ENCODE measurements at places on chromosomes 12 and 14.

DNA sequence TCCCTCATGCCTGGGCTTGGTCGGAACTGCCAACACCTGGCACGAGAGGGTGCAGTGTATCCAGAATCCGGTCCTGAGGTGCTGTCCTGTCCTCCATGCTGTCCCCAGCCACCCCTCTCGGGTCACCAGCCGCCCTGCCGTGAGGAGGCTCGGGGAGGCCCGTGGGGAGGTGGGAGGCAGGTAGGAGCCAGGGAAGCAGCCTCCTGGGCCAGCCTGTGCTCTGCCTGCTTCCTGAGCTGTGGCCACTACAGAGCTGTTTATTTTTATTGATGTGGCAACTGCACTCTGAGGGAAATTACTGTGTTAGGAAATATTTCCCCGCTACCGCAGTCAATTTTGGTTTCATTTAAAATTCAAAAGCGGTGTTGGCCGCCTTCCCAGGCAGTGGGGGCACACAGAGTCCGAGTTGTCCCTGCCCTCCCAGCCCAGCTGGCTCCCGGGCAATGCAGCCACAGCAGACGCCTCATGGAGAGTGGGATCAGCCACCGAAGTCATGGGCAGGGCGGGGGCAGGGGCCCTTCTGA is 18.3 kb downstream of the NOC4L start:
- no peak for DNase-seq

DNA sequence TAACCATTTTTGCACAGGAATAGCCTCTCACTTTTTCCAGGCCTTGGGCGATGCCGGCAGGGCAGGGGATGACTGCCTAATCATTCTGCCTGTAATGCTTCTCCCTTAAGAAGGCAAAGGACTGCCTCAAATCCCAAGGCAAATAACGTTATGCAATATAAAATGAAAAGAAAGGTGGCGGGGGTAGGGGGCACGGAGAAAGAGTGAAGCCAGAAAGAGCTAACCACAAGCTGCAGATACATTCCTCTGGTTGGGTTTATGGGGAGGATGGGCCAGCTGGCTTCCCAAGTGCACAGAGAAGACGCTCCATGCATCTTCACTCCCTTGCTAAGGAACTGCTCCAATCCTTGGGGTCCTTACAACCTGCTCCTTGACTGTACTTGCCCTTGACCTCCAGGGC is 229.5 kb downstream of the FOXN3 start:
- DNase-seq, result no peak

GRCh38 chr12:19886639-19887064 is 447.4 kb downstream of the AEBP2 start:
- DNase-seq, result no peak

GRCh38 chr12:15212930-15213329 is 8.3 kb downstream of the RERG start:
- no peak for DNase-seq

GRCh38 chr14:38578278-38578681 is 322.4 kb upstream of the CLEC14A start:
- DNase-seq, result no peak

DNA sequence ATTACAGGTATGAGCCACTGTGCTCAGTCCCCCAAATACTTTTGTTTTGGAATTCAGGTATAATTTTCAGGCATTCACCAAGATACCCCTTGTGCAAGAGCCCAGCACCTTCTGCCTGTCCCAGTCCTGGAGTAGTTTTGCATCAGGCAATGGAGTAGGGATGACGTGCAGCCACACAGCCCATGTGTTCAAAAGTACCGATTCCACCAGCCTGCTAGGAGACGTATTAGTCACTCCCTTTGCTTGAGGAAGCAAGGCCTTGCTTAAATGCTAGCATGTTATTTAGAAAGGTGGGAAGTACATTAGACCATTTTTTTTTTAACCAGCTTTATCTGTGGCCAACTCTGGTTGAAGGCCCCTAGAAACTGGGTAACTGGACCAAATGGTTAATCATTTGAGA is 15.0 kb upstream of the GALNT16 start:
- no peak for DNase-seq

DNA sequence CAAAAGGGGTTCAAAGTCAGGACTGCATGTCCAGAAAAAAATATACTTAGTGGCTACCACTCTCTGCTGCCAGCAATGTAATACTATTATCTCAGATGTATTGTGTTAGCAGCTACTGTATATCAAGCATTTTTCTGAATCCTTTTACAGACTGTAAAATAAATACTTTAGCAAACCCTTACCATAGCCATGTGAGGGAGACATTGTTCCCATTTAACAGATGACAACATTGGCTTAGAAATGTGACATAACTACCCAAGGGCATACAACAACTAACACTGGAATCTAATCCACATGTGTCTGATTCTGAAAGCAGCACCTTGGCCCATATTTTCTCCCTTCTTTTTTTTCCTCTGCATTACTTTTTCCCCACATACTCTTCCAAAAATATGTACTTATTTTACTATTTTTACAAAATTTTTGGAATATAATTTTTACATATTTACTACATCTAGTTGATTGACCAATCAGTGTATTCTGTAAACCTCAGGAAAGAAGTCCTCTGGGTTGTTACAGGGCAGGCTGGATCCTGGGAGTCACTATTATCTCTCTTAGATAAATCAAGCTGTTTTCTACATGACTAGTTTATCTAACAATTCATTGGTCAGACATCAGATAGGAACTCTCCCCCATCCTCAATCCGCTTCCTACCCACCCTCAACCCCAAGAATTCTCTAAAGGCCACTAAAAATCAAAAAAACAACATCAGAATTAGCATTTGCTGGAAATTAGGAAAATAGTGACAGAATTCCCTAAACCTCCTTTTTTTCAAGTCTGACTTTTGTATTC is 154.1 kb downstream of the BTG1 start:
- no peak for DNase-seq

DNA sequence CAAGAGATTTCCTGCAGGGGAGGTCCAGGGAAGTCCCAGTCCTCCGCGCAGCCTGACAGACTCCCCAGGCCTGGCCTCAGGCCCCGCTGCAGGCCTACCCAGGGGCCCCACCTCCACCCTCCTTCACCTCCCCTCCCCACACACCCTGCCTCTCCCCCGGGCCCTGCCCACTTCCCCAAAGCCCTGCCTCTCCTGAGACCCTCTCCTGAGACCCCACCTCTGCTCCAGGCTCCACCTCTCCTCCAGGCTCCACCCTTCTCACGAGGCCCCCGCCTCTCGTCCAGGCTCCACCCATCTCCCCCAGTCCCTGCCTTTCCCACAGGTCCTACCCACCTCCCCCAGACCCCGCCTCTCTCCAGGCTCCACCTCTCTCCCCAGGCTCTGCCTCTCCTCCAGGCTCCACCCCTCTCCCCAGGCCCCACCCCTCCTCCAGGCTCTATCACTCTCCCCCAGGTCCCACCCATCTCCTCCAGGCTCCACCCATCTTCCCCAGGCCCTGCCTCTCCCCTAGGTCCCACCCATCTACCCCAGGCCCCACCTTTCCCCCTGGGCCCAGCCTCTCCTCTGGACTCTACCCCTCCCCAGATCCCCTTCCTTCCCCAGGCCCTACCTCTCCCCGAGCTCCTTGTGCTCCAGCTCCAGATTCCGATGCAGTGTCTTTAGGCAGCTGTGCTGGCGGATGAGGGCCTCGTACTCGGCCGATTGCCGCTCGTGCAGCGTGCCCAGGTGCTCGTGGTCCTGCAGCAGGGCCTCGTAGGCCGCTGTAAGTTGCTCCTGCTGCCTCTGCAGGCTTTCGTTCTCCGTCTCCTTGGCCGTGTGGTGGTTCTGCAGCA is 58.8 kb upstream of the GPR68 start:
- DNase-seq, result peak; percentile 89

GRCh38 chr14:95784137-95784536 is 70.2 kb upstream of the TCL1A start:
- DNase-seq, result no peak

DNA sequence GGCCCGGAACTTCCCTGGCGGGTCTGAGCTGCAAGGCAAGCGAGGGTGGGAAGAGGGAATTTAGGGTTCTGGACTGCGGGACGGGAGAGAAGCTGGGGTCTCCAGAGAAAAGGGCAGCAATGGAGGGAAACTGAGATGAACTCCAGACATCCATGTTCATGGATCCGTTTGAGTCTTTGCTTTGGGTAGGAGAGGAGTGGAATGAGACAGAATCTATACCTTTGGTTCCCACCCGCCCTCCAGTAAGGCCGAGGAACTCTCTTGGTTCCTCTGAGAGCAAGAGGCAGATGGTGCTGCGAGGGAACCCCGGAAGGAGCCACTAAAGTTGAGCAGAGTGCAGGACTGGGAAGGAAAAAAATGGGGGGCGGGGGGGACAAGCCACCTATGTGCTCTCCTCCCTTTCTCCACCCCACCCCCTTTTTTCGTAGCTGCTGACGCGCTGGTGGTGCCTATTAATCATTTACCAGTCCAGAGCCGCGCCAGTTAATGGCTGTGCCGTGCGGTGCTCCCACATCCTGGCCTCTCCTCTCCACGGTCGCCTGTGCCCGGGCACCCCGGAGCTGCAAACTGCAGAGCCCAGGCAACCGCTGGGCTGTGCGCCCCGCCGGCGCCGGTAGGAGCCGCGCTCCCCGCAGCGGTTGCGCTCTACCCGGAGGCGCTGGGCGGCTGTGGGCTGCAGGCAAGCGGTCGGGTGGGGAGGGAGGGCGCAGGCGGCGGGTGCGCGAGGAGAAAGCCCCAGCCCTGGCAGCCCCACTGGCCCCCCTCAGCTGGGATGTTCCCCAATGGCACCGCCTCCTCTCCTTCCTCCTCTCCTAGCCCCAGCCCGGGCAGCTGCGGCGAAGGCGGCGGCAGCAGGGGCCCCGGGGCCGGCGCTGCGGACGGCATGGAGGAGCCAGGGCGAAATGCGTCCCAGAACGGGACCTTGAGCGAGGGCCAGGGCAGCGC is 1.2 kb downstream of the SSTR1 start:
- DNase-seq, result no peak

DNA sequence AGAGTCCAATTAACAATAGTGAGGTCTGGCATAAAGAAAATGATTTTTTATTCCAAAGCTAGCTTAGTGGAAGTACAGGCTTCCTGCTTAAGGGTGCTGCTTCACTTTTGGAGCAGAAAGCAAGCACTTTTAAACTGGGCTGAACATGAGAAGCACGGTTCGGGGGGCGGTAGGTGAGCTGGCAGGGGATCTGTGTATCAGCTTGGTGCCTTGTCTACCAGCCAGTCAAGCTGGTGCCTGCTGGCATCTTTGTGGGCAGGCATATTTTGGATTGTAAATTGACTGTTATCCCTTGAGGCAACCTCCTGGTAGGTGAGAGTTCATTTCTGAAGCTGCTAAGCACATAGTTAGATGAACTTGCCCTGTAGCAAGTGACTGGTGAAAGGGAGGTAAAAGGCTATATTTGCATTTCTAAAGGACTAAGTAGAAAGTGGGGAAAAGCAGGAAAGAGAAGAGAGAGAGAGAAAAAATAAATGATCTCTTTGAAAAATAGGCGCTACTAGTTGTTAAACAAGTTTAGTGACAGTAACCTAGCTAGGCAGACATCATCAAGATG is 121.1 kb upstream of the SYT10 start:
- no peak for DNase-seq

DNA sequence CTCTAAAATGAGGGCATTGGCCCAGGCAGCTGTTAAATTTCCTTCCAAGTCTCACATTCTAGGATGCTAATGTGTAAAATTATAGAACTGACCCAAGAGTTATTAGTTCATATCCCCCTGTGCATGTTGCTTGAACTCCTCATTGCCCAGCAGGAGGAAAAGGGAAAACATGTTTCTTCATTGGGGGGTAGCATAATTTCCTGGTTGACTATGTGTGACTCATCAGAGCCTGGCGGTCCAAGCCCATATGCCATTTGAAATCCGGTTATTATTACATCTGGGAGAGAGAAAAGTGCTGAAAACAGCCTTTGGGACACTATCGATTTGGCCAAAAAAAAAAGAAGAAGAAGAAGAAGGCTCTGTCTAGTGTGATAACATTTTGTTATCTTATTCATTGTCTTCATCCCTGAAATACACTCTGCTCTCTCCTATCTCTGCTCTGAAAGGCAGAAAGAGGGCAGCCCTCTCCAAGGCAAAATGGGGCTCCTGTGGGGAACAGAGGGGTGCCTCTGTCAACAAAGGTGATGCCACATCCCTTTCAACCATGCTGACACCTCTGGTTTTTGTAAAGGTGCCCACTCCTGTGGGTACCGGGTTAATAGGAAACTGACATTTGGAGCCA is 114.2 kb downstream of the DAD1 start:
- DNase-seq, result no peak

GRCh38 chr14:97578982-97579548 is 781.9 kb downstream of the VRK1 start:
- DNase-seq, result no peak

GRCh38 chr12:98503592-98504367 is 11.6 kb upstream of the TMPO start:
- peak; percentile 61 for DNase-seq

DNA sequence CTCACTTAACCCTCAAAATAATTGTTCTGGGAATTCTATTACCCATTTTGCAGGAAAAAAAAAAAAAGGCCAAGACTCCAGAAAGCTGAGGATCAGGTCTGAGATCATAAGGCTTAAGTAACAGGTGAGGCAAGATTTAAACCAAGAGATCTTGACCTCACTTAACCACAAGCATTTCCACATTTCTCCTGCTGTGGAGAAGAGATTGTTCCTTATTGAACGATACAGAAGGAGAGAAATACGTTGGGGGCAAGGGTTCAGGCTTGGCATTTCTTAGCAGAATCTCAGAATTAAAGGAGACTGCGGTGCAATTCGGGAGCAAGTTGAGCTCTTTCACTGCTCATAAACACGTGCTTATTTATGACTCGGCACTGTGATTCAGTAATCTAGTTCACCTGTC is 885.3 kb upstream of the TMEM132C start:
- no peak for DNase-seq

GRCh38 chr14:33062881-33063280 is 124.2 kb downstream of the NPAS3 start:
- DNase-seq, result no peak

- DNase-seq, result no peak
These were observed 520.5 kb downstream of the GLT1D1 start for GRCh38 chr12:129373746-129374145.

DNA sequence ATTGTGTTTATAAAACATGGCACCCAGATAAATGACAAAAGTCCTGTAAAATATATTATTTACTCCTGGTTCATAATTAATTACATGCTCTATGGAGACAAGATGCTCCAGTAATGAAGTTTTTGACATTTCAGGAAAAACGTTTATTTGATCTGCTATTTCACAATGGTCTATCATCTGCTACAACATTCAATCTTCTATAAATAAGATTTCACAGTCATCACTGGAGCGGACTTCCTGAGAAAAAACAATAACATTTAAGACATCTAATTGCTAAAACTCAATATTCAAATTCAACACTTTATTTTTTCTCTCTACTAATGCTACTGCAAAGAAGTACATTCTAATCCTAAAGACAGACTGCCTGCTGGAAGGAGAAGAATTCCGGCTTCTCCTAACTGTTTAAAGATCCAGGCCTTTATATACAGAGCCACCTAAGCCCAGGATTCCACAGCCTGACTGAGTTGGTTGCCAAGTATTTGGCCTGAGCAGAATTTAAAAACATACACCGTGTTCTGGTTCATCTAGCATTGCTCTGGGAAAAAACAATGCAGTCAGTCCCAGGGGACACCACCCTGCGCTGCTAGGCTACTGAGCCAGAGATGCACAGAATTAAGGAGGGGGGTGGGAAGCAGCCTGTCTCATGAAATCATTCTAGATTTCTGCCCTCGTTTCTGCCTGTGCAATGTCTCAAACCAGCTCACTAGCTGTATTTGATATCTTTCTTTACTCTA is 58.0 kb downstream of the TMTC1 start:
- no peak for DNase-seq

- no peak for DNase-seq
These were observed 13.7 kb upstream of the KRT5 start for GRCh38 chr12:52533686-52534470.

- no peak for DNase-seq
These were observed 9.4 kb downstream of the GCH1 start for GRCh38 chr14:54893151-54893760.

- no peak for DNase-seq
These were observed 176.5 kb downstream of the PIWIL1 start for GRCh38 chr12:130514149-130514551.
